ENCODE measurements at places on chromosomes 11 and 22.
A peak's percentile ranks its signal among the peaks of the same experiment; 100 is the strongest.

GRCh38 chr11:10379426-10379825, 74.6 kb downstream of the ADM start:
- DNase-seq: no peak

DNA sequence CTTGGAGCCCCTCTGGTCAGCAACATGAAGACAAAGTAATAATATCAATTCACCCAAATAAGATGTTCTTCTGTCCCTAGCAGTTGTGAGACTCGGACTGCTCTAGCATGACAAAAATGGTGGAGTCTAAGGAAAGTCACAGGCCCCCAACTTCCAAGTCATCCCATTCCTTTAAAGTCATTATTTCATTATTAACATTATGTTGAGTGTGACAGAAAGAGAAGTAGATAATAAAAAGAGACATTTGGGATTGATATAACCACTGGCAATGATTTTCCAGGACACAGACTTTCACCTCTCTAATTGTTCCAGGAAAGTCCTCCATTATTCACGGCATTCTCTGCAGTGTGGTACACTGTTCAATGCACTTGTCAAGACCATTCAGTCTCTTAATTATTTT, 1533.0 kb upstream of the TENM4 start:
- DNase-seq: no peak

GRCh38 chr11:130553306-130553705, 104.9 kb downstream of the ADAMTS15 start:
- DNase-seq: no peak

GRCh38 chr11:8720352-8720751, 37.8 kb downstream of the RPL27A start:
- DNase-seq: no peak

- no peak for DNase-seq
Observed at GRCh38 chr11:100639140-100639539, 47.9 kb upstream of the ARHGAP42 start.

DNA sequence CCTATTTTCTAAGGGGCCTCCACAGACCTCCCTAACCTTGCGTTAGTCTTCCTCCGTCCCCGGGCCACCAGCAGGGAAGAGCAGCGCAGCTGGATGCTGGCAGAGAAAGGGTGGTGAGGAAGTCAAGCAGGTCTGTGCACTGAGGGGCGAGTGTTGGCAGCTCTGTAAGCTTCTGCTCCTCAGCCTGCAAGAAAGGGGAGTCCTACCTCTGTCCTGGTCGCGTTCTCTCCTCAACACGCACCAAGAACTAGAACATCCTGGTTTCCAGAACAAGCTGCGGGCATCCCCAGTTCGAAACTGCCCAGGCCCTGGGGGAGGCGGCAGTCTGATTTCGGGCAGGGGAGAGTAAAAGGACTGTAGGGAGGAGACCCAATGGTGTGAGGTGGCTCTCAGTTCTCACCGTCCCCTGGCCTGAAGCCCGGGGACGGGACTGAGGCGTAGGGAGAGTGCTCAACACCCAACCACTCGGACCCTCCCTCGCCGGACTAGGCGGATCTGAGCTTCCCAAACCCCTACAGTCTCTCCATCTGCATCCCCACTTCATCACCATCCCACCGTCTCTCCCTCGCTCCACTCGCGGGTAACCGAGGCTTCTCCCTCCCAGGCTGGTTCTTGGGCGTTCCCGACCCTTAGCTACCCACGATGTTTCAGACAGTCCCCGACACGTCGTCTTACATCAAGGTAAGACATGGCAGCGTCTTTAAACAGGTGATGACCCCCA, 7.7 kb upstream of the FLI1 start:
- peak; percentile 37 for DNase-seq

DNA sequence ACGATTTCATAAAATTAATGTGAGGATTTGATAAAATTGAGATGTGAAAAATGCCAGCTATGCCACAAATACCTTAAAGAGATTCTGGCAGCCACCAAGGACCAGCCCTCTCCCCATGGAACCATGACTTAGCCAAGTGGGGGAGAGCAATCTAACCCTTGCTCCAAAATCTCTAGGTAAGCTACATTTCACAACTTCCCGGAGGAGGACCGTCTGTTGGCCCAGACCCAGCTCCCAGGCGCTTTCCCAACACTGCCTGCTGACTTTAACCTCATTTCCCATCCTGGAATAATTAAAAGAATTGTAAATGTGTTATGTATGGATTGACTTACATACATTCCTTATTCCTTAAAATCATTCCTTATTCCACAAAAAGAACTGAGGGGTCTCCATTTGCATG, 47.5 kb upstream of the TENM4 start:
- no peak for DNase-seq

- DNase-seq: no peak
Observed at GRCh38 chr11:9380773-9381172, 3.7 kb upstream of the IPO7 start.
